ENCODE measurements at places on chromosomes 3 and 15.

GRCh38 chr3:37856381-37856780 is 5.3 kb upstream of the CTDSPL start:
- no peak for DNase-seq

DNA sequence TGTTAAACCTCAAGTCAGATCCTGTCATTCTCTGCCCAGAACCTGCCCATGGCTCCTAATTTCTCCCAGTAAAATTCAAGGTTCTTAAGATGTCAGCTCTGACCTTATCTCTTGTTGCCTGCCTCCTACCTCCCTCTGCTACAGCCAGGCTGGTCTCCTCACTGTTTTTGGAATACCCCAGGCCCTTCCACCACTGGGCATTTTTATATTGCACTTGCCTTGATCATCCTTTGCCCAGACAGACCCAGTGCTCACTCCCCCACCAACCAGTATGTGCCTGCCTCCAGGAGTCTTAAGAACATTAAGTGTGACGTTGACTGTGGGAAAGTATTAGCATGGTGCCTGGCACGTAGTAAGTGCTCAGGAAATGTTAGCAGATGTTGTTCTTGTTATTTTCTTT is 3.1 kb downstream of the MITF start:
- DNase-seq = no peak

DNA sequence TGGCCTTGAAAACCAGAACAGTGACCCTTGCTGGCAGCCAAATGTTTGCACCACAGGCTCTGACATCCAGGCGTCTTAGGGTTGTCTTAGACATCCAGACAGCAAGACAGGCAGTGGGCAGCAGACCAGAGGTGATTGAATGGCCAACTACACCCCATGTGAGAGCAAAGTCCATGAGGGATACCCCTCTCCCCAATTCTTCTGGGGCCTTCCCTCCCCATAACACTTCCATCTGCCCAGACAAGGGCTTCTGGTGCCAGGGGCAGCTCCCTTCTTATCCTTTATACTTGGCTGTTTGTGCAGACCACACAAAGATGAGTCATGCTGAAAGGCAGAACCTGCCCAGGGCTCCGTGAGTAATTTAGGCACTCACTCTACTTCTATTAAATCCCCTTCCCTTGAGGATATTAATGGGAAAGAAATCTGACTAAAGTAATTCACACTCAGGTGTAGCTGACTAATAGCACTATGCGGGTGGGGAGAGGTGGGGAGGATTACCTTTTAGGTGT is 257.9 kb downstream of the UACA start:
- peak; percentile 83 for DNase-seq

DNA sequence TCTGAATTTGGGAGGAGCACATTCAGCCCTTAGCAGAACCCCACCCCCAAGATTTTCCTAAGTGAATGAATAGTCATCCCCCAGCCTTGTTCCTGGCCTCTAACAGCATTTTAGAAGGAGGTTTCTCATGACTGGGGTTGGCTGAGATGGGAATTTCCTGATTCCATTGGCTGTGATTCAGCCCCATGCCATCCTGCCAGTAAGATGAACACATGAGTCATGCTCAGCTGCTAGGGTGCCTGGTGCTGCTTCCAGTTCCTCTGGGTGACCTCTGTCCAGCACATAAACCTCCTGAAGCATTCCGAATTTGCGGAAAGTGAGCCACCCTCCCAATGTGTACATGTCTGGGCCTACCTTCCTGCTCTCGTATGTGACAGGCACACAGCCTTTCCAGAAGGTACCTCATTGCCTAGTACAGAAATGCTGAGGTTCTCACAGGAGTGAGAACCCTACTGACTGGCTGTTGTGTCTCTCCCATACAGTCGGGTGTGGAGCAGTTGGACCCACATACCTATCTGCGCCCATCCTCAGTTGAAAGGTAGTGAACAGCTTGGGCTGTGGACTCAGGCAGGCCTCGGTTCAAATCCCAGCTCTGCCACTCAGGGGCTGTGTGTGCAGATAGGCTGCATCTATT is 91.7 kb downstream of the APBA2 start:
- peak; percentile 96 for DNase-seq

DNA sequence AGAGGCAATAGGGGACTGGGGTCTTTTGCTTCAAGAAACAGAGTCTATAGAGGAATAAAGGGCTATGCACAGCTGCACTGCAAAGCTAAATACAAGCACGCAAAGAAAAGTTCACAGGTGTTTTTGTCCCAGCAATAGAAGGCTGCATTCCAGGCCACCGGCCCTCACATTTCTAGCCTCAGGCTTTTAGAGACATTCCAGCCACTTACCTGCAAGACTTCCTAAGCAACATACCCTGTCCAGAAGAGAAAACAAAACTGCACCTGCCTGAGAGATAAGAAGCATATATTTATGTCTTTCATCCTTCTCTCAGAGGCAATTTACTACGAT is 220.5 kb downstream of the OPA1 start:
- DNase-seq = no peak

DNA sequence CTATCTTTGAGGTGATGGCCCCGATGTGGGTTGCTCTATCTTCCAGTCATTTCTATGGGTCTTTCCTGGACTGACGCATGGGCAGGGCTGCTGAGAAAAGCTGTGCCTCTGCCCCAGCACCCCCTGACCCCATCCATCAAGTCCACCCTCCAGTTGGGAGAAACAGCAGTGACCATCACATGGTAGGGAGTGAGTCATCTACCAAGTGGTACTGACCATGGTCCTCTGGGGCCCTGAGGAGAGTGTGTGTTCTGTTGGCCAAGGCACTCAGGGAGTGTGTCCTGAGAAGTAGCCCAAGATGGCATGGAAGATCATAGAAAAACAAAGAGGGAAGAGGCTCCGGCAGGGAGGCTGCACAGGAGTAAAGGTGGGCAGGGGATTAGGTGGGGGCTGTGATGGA is 1.6 kb upstream of the DNAH1 start:
- no peak for DNase-seq
